COR-L47 (cell line): ENCODE measurements at places on chromosomes 16 and 17.

GRCh38 chr16:3133844-3134243 lies 985 bp upstream of the ZNF213 start:
- no peak for DNase-seq

DNA sequence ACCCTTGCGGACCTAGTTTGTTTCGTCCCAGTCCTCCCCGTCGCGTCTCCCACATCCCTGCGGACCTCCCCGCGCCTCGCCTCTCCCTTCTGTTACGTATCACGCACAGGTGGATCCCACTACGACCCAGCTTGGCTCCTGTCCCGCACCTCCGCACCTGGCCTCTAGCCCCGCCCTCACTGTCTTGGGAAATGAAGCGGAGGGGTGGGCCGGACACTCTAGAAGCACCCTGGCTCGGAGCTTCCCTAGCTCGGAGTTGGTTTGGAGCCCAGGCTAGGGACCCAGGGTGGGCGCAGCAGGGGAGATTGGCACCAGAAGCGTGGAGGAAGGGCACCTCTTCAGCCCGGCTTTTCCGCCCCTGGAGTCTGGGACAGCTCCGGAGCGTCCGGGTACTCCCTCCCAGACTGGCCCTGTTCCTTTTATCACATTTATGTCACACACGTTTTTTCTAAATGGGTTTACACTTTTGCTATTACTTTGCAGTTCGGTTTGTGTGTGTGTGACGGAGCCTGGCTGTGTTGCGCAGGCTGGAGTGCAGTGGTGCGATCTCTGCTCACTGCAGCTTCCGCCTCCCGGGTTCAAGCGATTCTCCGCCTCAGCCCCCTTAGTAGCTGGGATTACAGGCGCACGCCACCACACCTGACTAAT lies 1.4 kb upstream of the CEMP1 start:
- peak; percentile 59 for DNase-seq

GRCh38 chr17:42708588-42708987 lies 26.3 kb downstream of the CNTNAP1 start:
- DNase-seq = no peak

GRCh38 chr17:7308625-7309433 lies 1.4 kb downstream of the EIF5A start:
- DNase-seq = peak; percentile 48

DNA sequence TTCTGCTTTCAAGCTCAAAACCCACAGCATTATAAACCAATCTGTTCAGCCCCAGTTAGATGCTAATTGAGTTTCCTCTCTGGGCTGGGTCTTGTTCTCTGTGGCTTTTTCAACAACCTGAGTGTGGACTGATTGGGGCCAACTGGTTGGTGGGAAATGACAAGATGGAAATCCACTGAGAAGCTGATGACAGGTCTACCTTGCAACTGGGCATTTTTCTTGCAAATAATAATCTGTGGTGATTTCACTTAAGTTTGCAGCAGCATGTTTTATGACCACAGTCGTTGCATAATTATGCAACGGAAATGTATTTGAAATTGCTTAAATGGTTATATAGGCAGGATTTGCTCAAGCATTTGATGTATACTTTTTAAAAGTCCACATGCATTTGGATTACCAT lies 69.9 kb downstream of the AKAP1 start:
- no peak for DNase-seq

DNA sequence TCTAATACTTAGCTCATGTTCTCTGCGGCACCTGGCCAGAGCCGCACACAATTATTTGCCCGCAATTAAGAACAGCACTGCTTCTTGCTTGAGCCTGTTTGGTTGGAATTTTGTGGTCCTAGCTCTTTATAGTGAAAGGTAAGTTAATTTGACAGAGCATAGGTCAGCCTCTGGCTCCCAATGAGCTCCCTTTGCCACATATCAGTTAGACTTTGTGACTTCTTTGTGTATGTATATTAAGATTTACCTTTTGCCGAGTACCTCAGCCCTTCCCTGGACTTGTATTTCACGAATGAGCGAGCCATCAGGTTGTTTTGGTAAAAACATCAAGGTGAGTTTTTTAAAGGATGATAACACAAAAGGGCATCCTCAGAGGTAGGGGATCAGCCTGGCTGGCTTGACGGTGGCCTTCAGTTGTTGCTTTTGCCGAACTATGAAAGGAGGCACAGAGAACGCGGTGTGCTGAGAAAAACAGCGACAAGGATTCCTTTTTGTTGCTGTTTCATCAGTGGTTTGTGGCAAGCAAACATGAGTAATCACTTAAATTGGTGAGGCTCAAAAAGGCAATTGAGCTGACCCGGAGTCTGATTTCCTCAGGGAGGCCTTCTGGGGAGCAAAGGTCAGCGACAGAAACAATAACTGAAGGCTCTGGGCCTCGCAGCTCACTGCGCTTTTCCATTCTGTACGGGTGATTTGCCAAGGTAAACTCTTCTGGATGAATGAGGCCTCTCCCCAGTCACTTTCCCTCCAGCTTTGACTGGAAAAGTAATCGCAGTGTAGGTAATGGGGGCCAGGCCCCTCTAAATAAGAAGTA lies 163.6 kb downstream of the HS3ST3A1 start:
- no peak for DNase-seq

- DNase-seq = no peak
Measured at GRCh38 chr17:9644910-9645751, at the start of gene USP43. TSS of gene USP43 (plus strand) at chr17:9645517. CDS start at chr17:9645633, 116 bp downstream.

DNA sequence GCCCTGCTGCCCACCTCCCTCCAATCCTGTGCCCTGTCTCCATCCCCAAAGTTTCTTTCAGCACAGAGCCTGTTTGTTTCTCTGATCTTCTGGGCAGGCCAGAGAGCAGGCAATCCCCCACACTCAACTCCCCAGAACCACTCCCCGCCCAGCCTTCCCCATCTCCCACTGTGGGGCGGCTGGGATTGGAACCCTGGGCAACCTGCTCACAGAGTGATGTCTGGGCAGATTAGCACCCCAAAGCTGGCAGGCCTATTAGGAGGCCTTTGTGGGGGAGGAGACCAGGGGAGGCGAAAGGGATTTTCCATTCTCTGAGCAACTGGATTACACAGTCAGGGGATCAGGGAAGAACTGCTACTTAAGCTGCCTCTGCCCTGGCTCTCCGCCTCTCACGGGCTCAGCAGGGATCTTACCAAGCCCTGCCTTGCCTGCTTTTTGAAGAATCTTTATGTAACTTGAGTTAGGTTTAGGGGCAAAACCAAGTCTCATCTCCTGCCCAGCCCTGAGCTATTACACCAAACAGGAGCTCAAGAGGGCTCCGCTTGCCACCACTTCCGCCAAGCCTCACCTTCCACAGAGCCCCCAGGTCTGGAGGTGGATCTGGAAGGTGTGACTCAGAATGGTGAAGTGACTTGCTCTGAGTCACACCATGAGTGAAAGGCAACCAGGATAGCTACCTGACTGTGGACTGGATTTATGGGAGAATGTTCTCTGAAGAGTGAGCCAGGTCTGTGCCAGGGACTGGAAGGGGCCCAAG lies 16.0 kb upstream of the LHX1 start:
- DNase-seq = no peak

DNA sequence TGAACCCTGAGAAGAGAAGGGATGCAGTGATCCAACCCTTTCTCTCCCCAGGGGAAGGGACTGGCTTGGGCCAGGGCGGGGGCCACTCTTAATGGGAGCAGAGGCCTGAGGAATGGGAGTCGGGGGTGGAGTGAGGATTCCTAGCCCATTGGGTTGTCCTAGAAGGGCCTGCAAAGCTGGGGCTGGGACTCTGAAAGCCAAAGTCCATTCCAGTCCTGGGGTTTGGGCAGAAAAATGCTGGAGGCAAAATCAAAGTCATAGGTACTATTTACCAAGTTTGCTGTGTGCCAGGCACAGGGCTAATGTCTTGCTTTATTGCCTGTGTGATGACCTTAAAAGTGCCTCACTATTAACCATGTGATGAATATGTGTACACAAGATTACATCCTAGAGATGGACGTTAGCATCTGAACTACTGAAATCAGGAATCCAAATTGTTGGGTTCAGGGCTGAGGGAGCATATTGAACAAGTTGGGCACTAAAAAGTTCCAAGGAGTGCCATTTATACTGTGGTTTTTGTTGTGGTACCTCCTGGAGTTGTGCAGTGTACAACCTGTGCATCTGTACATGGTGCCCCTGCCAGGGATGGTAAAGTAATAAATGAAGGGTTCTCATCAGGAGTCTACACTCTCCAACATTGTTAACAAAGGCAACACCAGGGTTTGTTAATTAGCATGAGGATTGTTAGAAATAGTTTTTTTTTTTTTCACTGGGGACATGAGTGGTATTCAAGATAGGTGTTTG lies 84.4 kb upstream of the NKD1 start:
- DNase-seq = no peak
